Fibroblast of upper back skin (primary cell): ENCODE measurements at places on chromosomes 12 and 14.

DNA sequence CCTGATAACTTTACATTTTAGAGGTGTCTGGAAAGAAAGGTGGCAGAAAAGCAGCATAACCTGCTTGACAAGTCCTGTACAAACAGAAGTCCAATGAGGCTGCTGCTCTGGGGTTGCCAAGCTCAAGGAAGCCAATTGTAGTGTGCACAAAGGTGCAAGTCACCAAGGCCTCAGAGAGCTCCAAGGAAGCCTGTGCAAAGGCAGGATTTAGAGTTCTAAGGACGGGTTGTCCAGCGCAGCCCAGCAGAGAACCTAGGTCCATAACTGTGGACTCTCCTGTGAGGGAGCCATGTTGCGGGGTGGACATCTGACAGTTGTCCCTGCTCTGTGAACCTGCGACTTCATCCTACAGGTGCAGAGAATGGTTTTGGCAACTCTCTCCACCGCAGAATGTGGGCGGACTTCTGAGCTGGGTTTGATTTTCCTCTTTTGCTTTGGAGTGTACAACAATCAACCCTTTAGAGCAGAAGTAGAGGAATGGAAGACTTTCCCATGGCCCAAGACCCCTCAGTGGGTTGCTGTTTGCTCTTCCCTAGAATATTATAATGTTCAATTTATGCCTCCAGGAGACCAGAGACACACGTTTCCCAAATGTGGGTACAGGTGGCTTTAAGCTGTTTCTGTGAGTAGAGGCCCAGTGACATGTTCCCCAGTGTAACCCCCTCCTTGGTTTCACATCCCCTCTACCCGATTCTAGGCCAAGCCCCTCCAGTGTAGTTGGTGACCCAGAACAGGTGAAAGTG lies 81.0 kb downstream of the ETV6 start:
- DNase-seq, result no peak

DNA sequence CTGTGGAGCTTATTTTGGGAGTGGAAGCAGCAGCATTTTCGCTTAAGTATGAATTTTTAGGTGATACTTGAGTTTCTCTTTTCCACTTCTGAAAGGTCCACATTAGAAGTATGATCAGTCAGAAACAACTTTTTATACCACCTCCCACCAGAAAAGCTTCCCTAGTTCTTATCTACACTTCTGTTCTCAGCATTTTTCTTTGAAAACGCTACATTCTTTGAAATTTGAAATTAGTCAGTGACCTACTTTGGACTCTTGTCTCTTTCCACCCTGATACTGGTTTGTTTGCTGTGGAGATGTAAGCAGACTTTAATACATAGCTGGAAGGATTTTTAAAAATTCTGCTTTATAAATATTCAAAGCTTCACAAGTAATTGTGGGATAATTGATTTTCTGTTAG lies 22.2 kb downstream of the PCBP2 start:
- no peak for DNase-seq

DNA sequence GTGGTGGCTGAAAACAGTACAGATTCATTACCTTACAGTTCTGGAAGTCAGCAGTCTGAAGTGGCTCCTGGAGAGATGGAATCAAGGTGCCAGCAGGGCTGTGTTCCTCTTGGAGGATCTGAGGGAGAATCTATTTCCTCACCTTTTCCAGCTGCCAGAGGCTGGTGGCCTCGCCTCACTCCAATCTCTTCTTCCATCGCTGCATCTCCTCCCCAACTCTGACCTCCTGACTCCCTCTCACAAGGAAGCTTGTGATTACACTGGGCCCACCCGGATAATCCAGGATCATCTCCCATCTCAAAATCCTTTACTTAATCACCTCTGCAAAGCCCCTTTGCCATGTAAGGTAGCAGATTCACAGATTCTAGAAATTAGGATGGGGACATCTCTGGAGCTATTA lies 11.4 kb upstream of the NCOR2 start:
- DNase-seq, result no peak

- DNase-seq, result peak; percentile 61
These were observed 1.6 kb downstream of the ART4 start for GRCh38 chr12:14841761-14842160.

GRCh38 chr14:34770901-34771300 lies 56.5 kb upstream of the CFL2 start:
- no peak for DNase-seq

- no peak for DNase-seq
These were observed 28.1 kb downstream of the TNFAIP2 start for GRCh38 chr14:103151270-103151945.

DNA sequence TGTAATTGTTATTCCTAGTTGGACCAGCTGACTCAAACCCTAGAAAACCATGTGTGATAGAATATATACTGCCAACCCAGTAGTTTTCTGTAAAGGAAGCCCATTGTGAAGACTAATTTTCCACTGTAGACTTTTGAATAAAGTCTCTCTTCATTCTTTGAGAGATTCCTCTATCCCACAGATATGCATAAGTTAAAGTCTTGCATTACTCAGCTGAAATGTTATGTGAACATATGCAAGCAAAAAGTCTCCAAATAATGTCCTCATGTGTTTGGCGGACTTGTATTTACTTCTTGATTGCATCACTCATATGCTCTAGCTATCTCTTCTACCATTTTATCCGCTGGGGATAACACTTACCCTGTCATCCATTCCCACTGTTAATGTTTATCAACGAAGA lies 35.1 kb upstream of the OTOGL start:
- DNase-seq, result peak; percentile 94

GRCh38 chr14:68792678-68792978 lies 239 bp downstream of the ZFP36L1 start:
- no peak for DNase-seq

DNA sequence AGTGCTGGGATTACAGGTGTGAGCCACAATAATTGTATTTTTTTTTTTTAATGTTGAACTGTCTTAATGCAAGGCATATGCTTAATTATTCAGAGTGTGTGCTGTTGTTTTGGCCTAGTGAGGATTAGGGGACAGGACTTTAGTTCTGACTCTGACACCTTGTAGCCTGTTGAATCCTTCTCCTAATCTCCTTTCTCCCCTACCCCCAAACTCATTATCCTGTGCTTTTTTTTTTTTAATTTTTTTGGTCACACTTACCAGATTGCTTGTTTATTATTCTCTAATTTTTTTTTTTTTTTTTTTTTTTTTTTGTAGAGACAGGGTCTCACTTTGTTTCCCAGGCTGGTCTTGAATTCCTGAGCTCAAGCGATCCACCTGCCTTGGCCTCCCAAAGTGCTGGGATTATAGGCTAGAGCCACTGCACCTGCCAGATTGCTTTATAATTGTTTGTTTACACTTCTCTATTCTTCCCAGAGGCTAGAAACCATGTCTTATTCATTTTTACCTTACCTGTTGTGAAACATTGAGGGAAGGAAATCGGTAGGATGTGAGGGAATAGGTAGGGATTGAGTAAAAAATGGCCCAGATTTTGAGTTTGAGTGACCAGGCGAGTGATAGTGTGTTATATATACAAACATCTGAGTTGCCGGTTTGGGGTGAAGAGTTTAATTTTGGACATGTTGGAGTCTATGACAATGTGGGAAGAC lies 32.2 kb downstream of the DIP2B start:
- DNase-seq, result no peak

DNA sequence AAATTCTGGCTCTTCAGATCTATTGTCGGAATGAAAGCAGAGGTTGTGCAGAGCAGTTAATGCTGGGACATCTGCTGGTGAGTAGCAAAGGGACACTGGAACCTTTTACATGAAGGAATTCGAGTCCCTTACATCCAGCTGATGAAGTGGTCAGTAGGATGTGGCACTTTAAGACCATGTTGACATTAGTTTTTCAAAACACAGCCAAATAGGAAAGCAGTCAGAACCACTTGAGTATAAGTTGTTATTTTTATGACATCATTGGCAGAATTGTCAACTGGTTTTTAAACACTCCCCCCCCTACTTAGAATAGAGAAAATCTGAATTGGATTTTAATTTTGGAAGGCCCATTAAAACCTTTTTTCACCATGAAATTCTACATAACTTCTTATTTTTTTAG lies 46.8 kb upstream of the AMN start:
- no peak for DNase-seq

DNA sequence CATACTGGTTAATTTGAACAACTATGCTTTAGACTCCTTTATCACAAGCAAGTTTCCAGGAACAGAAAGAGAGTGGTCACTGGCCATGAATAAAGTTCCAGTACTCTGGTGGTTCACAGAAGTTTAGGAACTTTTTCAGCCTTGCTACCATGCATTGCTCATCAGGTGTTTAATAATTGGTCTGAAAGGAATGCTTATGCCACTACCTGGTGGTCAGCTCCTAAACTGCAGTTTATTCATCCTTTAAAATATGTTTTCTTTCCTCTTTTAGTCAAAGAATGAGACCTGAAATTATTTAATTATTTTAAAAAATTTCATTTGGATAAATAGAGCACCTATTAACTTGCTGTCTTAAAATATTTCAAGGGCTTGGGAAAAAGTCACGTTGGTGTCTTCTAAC lies 260.1 kb upstream of the OR4E1 start:
- DNase-seq, result no peak

DNA sequence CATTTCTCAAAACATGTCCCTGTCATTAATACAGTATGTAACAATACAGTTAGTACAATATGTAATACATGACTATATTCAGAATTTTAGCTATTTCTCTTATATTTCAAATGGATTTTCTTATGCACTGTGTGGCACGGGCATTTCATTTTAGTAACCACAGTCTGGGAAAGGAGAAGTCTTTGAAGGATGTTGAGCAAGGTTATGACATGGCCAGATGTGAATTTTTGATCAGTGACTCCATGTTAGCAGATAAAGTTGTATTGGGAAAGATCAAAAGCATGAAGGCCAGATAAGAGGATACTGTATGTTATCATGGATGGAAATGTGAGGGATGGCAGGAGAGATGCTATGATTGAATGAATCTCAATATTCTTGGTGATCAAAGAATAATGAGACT lies 285.2 kb downstream of the NAV3 start:
- DNase-seq, result no peak

DNA sequence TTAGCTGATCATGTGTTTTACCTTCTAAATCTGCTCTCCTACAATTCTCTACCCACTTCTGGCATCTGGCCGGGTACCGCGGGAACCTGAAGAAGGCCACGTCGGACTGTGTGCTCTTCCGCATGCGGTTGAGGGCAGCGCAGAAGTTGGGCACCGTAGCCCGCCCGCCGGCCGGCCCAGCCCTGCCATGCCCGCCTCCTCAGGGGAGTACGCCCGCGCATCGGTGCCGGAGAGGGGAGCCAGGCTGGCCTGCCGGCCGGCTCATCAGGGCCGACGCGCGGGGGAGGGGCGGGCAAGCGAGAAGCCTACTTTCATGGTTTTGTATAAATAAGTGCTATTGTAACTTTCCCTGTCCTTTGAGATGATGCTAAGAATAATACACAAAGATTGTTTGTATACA lies 19.9 kb upstream of the ADAMTS20 start:
- DNase-seq, result no peak

DNA sequence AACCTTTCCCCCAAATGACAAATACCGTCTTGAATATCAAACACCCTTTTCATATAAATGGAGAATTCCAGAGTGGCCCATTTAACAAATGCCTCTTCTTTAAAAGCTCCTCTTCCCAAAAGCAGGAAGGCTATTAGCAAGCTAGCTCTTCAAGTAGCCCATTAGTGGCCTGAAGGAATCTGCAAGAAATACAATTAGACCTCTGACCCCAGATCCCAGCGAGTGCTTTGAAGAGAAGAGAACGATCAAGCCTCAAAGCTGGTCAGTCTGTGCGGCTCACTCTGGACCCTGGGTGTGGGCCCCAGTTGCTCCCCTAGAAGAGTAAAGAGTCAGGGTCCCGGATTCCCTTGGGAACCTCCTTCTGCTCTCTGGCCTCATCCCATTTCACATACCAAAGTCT lies 325.6 kb downstream of the NUAK1 start:
- no peak for DNase-seq

GRCh38 chr14:102606296-102606695 lies 13.8 kb downstream of the RCOR1 start:
- no peak for DNase-seq

- DNase-seq, result peak; percentile 60
These were observed 171.3 kb downstream of the TTC7B start for GRCh38 chr14:90644882-90645281.

DNA sequence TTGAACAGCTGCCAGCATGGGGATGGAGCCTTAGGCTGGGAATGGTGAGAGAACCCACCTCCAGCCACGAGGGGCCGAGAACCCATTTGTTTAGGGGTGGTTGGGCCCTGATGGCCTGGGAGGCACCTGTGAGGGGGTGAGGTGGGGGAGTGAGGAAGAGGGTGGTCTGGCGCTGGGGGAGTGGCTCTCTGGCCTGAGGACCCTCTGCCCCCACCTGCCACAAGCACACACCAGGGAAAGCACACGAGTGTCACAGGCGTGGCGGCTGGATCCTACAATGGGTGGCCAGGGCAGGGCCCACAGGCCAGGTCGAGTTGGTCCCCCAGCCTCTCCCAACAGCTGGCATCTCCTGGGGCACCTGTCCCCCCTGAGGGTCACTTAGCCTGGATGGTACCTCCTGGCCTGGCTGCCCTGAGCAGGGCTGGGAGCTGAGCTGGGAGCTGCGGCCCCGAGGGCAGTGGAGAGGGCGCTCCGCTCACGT lies 340.5 kb downstream of the TMEM121 start:
- no peak for DNase-seq

DNA sequence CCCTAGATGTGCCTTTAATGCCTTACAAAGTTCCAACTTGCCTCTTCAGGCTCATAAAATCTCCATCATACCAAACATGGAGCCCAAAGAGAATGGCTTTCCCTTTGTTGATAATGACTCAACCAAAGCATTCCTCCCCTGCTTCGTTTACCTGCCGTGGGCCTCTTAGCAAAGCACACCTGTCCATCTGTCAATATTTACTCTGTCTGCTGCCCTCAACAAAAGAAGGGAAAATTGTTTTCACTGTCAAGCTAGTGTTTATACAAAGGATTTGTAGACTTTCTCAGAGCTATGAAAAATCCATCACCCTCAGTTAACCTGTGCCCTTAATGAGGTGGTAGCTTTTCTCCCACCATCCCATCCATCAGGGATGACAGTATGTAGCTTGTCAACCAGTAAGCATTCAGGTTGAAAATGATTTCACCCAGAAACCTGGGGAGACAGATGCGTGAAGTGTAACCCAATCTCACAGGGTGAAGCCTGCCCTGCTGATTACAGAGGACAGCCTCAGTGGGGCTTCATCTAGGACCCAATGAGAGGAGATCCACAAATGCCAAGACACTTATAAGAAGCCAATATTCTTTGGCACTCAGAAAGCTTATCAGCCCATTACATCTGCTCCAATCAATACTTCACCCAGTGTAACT lies 278.1 kb downstream of the NUAK1 start:
- no peak for DNase-seq

GRCh38 chr12:91877022-91877421 lies 268.6 kb downstream of the BTG1 start:
- peak; percentile 38 for DNase-seq

- DNase-seq, result no peak
These were observed 85.3 kb downstream of the EML1 start for GRCh38 chr14:99878563-99878962.

- no peak for DNase-seq
These were observed 18.3 kb downstream of the KCTD10 start for GRCh38 chr12:109458771-109459208.
